ENCODE measurements at places on chromosomes 6 and 20.

- DNase-seq, result peak; percentile 88
These were observed 111.3 kb downstream of the LY86 start for GRCh38 chr6:6699741-6700367.

DNA sequence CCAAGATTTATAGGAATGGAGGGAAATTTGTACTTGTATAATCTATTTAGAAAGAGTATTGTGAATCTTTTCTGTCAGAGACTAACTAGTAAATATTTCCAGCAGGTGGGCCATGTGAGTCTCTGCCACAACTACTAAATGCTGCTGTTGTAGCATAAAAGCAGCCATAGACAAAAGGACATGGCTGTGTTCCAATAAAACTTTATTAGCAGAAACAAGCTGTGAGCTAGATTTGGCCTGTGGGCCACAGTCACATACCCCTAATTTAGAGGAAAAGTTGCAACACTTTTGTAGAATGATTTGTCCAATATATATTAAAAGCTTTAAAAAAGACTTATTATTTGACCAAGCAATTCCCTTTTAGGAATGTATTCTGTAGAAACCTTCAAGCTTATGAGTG is 207.2 kb downstream of the LMBRD1 start:
- DNase-seq, result no peak

DNA sequence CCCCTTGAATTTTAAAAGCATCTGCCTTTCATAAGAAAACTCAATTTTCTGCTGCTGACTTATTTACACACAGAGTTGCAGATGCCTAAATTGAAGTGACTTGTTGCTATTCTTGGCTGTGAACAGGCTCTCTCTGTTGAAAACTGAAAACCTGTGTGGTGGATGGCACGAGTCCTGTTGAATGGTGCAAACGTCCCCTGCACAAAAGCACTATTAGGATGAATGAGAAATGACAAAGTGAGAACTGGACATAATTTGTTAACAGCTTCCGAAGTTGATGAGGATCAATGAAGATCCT is 201.7 kb upstream of the PREP start:
- DNase-seq, result no peak

GRCh38 chr6:156511570-156511969 is 265.6 kb upstream of the ARID1B start:
- no peak for DNase-seq
